Mesenchymal stem cell (in vitro differentiated cells and primary cell): ENCODE measurements at places on chromosomes 2 and 18.

DNA sequence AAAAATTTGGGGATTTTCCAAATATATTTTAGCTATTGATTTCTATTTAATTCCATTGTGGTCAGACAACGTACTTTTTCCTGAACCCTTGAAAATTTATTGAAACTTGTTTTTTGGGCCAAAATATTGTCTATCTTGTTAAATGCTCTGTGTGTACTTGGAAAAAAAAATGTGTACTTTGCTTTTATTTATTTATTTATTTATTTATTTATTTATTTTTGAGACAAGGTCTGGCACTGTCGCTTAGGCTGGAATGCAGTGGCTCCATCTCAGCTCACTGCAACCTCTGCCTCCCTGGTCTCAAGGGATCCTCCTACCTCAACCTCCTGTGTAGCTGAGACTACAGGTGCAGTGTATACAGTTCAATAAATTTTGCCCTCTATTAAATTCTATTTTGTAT is 94.6 kb downstream of the TGIF1 start:
- no peak for DNase-seq

DNA sequence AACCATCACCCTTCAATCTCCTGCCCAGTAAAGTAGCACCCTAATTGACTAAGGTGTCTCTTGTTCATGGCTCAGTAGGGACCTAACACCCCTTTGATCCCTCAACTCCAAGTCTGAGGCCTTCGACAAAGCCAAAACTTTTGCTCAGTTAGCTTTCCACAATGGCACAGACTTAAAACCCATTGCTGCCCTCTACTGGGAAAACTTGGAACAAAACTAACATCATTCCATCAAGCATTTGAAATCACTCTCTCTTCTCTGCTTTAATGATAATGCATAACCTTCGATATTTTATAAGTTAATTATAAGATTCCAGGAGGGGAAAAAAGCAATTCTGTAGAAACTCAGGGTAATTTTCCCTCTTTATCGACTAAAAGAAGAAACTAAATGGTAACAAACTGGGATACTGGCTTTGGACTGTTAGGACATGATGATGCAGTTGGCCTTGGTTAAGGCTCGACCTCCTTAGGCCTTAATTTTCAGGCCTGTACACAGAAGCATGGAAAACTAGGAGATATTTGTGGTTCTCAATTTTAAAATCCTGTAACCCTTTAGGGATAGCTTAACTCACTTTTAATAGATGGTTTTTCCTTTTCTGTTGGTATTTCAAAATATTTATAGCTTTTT is 127.8 kb downstream of the STK39 start:
- peak; percentile 70 for DNase-seq

DNA sequence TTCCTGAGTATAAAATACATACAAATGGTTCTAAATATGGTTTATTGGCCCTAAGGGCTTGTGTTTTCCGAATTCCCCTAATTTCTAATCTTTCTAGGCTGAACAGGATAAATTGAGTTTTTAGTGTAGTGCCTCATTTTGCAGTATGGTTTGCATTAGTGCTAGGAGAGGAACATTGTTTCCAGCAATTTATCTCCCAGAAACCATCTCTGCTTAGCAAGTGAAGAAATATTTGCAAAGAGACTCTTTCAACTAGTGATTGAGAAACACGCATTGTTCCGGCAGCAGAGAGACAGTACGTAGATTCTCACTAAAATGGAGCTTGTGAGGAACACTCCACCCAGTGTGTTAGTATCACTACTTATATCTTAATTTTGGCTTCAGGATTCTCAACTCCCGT is 177.8 kb upstream of the EPAS1 start:
- DNase-seq, result no peak

DNA sequence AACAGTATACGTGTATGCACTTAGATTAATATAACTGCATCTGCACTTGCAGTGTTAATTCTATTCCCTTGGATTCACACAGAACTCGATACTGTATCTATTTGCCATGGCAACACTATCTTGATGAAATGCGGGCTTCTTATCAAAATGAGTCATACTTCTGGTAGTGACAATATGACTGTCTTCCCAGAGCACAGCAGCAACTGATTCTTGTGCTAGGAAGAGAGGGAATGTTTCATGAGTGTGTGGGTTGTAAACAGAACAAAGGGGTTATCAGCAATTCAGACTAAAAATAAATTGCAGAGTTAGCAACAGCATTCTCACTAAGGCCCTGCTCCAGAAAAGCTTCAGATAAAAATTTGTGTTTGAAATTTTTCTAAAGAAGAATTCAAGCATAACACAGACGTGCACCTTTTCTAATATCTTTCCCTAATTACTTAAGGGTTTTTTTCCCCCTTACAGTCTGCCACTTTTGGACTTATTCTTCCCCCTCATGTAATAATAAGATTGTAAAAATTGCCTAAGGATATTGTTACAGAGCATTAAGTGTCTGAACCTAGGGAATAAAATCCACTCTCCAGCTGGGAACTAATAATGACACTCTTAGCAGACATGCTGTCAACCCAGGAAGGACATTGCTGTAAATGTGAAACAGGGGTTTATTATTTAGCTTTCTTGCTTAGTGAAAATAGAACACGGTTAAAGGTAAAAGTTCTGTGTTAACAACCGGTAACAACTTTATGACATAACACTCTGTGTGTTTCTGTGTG is 99.9 kb upstream of the SLC38A11 start:
- peak; percentile 81 for DNase-seq

GRCh38 chr18:64714086-64714485 is 565.2 kb upstream of the LINC00305 start:
- no peak for DNase-seq

GRCh38 chr2:54122171-54122935 is 6.9 kb downstream of the ACYP2 start:
- peak; percentile 11 for DNase-seq

GRCh38 chr2:202765436-202765835 is 106.1 kb downstream of the ICA1L start:
- peak; percentile 23 for DNase-seq

DNA sequence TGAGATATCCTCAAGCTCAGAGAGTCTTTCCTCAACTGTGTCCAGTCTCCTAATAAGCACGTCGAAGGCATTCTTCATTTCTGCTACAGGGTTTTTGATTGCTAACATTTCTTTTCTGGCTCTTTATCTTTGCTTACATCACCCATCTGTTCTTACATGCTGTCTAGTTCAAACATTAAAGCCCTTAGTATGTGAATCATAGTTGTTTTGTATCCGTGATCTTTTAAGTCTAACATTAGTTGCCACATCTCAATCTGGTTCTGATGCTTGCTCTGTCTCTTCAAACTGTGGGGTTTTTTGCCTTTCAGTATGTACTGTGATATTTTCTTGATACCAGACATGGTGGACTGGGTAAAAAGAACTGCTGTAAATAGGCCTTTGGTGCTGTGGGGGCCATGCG is 235.2 kb downstream of the SH3RF3 start:
- peak; percentile 70 for DNase-seq

DNA sequence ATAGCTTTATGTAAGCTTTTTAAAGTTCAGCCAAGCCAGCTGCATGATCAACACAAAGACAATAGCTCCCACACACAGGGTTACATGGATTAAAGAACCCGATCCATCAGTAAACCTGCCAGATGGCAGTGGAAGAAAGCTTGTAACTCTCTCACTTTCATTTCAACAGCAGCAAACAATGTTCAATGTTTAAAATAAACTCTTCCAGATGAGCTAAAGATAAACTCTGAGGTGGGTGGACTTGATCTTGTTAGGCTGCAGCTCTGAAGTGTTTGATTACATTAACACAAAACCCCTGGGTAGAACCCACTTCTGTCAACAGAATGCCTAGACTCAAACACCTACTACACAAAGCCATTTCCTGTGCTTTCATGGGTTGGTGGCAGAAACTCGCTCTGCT is 13.9 kb downstream of the RDH14 start:
- DNase-seq, result peak; percentile 8

GRCh38 chr2:15517793-15518192 is 43.3 kb downstream of the NBAS start:
- DNase-seq, result no peak

DNA sequence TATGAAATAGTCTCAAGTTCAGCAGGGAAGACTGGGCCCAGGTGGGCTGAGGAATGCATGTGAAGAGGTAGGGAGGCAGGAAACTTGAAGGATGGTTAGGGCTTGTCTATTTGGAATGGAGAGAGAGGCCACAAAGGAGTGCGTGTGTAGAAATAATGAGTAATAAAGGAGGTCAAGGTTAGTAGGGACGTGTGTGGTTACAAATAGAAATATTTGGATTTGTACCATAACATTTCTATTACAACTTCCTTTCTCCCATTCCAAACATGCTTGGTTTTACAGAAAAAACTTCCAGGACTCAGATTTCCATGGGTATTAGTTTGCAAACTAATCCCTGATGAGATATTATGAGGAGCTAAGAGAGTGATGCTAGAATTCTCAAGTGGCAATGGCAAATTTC is 280.6 kb downstream of the NCKAP5 start:
- peak; percentile 63 for DNase-seq

GRCh38 chr2:71939588-71940535 is 207.8 kb downstream of the CYP26B1 start:
- no peak for DNase-seq

DNA sequence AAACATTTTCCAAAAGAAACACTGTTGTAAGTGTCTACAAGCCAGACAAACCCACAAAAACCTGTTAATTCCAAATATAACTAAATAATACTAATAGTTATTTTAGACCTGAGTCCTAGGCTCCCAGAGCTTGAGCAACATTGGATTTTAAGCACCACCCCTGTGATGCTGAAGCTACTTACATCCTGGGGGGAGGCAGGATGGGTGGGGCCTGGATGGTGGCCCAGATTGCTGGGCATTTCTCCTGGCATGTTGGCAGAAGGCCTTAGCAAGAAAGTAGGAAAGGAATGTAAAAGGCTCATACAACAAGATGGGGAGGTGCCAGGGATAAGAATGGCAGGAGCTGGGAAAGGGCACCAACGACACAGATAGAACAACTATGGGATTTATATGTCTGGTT is 50.7 kb upstream of the OTX1 start:
- DNase-seq, result no peak

GRCh38 chr18:60024345-60024744 is 124.5 kb downstream of the PMAIP1 start:
- no peak for DNase-seq

DNA sequence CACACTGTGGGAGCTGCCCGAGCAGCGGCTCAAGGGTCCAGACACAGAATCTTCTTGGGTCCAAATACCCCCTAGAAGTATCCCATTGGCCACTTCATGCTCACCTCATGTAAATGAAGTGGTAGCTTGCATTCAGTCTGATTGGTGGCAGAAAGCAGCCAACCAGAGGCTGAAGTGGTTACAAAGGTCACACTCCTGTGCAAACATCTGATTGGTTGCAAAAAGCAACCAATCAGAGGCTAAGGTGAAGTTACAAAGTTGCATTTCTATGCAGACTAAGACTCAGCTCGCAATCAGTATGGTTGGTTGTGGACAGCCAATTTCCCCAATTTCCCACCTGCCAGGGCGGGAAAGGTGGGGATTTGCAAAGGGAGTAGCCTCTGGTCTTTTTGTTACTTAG is 94.3 kb downstream of the DGKD start:
- DNase-seq, result no peak

DNA sequence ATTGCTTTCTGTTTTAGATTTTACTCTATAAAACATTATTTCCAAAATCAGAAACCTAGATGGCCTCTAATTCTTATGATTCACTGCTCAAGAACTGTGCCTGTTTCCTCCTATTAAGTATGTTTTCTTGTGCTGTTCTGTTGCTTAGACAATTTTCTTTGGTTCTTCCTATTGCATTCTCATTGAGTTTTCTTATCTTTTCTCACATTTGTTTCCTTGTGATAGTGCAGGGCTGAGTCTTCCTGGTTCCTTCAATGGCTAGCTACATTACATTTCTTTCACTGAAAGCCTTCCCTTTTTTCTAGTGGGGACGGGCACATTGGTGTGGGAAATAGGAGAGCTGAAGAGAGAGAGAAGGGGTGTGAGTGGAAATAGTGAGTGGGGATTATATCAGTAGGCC is 183.4 kb downstream of the CALCRL start:
- DNase-seq, result no peak

DNA sequence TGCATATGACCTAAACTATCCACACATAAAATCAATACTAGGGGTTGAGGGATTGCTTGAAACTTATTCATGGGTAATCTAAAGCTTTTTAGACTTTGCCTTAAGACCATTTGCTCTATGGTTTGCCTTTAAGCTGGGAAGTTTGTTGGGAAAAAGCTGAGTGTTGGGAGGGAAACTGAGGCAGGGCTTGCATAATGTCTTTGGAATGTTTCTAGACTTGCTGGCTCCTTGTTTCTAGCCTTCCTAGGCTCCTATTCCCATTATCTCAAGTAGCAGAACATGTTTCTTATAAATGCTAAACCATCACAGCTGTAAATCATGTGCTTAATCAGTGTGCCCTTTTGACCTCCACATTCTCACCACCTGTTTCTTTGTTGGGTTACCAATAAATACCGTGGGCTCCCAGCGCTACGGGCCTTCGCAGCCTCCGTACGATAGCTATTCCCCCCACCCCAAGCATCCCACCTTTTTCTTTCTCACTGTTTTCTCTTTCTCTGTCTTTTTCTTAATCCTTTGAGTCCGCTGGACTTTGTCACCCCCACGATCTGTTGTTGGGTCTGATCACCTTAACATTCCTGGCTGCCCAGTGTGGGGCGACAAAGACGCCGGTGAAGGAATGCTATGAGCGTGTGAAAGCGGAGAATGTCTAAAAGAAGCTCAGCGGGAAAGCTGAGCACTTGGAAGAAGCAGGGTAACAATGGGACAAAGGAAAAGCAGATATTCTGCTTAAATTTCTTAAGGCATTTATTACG is 49.4 kb upstream of the CWC22 start:
- no peak for DNase-seq

- no peak for DNase-seq
Measured at GRCh38 chr2:207265332-207265731, 99.6 kb upstream of the KLF7 start.

GRCh38 chr2:85257359-85257969 is 70.3 kb downstream of the TGOLN2 start:
- DNase-seq, result no peak

DNA sequence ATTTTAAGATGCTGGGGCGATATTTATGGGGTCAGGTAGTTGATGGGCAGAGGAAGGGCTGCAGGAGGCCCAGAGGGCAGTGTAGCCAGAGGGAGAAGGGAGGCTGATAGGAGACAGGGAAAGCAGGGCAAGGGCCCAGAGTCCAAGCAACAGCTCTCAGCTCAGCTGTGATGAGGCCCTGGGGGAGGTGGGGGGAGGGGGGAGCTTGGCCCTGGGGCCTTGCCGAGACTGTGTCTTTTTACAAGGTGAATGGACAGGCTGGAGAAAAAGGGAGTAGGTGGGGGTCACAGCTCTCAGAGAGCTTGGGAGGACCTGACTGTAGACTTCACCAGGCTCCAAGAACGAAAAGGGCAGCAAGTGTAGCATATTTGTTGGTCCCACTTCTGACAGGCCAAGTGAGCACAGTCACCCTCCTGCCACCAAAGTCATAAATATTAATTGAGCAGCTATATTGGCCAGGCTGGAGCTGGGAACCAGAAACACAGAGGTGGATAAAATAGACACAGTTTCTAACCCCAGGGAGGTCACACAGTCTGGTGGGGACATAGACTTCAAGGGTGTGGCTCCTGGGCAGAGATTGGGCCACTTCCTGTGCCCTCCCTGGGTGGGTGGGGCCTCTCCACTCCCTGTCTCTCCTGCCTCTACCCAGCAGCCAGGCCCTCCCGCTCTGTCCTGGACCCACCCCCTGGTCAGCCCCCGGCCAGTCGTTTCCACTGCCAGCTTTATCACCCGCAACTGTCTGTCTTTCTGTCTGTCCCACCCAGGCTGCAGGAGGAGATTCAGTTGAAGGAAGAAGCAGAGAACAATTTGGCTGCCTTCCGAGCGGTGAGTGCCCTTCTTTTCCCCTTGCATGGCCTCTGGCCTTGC is 1.4 kb downstream of the DES start:
- no peak for DNase-seq

- peak; percentile 67 for DNase-seq
Measured at GRCh38 chr2:234500394-234501006, 3.6 kb upstream of the ARL4C start.
